Coronary artery (tissue), 2 donors: ENCODE measurements at places on chromosomes 13 and 19.

- no peak for DNase-seq
Observed at GRCh38 chr13:65633806-65634205, 1596.3 kb downstream of the PCDH9 start.

DNA sequence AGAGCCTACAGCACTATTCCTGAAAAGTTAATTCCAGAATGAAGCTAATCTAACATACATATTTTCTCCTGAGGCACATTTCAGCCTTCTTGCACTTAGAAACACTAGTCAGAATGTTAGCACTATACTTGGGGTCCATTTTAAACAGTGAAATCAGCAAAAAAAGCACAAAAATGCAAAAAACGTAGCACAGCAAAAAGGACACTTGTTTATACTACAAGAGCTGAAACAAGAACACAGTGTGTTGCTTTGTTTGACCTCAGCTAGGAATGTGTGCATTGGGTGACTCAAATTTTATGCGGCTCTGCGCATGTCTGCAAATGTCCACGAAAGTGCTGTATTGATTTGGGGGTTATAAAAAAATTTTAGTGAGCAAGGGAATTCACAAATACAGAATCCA is 226.2 kb downstream of the KCNRG start:
- no peak for DNase-seq

GRCh38 chr19:35330475-35330874 is 1.5 kb downstream of the CD22 start:
- no peak for DNase-seq

DNA sequence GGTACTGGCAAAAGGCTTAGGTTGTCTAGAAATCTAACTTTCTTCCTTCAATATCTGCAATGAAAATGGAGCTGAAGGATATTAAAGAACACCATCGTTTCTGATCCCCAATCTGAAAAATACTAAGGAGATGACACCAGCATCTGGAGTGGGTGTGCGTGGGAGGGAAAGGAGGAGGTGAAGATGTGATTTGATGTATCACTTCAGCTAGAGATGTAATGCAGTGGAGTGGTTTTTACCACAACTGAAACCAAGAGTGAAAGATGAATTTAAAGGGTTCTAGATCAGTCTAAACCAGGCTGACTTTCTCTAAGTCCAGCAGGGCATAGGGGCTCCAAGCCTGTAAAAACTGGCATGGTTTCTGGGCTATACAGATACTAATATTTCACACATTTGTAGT is 148.4 kb downstream of the AKAP11 start:
- no peak for DNase-seq

GRCh38 chr13:97245011-97245410 is 22.9 kb downstream of the MBNL2 start:
- no peak for DNase-seq

- no peak for DNase-seq
Observed at GRCh38 chr13:108305655-108306054, 36.1 kb downstream of the TNFSF13B start.
